Stimulated activated CD4-positive, alpha-beta T cell treated with anti-CD3 and anti-CD28 coated beads, Interleukin-12 subunit alpha, Interleukin-12 subunit beta, amount 100 ng/mL, for 24 hours (primary cell): ENCODE measurements at places on chromosomes 5 and 9.

GRCh38 chr9:130111786-130112537, 58.3 kb downstream of the GPR107 start:
- DNase-seq: no peak

DNA sequence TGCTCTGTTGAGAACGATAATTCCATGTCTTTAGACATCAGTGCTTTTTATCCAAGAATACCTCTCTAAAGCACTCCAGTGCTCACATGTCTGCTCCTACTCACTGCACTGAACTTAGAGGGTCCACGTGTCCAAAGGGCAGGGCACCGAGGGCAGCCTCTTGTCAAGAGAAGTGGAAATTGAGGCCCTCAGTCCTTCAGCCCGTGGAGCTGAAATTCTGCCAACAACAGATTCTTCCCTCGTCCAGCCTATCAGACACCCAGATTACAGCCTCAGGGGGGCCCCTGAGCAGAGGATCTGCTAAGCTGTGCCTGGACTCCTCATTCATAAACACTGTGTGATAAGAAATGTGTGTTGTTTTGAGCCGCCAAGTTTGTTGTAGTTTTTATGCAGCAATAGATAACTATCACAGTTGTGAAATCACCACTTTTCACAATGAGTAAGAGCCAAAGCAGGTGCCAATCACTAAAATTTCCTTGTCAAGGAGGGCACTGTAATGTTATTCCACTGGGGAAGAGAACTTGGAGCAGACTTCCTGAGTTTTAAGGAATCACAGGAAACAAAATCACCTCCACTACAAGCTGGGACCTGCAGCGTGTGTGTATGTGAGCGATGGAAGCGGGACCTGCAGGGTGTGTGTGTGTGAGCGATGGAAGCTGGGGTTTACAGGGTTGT, 58.8 kb upstream of the IGFBPL1 start:
- DNase-seq: no peak

DNA sequence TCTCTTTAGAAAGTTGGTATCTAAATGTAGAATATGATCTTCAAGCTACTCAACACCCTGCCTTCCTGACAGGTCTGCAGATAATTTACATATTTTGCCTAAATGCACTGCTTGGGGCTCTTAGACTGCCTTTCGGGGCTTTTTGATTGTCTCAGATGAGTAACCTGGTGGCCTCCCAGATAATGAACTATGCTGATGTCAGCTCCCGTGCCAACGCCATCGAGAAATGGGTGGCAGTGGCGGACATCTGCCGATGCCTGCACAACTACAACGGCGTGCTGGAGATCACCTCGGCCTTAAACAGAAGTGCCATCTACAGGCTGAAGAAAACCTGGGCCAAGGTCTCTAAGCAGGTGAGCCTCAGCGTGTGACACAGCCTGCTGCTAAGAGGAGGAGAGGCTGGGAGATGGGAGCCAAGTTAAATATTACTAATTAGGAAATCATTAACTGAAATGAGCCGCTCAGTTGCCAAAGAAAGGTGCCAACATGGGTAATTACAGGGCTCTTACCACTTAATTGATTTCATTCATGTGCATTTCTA, 20.8 kb upstream of the CKMT2 start:
- DNase-seq: no peak

DNA sequence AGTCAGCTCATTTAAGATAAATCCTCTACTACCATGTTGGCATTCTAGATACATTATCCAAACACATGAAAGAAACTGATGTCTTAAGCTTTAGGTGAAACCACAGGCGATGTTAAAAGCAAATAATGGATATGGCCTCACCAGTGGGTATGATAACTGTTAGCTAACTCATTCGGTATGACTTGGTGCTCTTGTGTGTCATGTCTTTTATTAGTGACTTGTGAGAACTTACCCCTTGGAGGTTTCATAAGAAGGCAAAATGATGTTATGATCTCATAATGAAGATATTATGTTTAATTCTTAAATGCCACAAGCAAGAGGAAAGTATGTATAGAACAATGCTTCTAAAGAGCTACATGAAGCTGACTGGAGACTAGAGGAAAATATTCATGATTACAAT, 1227.0 kb downstream of the EFNA5 start:
- no peak for DNase-seq

GRCh38 chr5:148145916-148146315, 22.4 kb upstream of the SPINK14 start:
- no peak for DNase-seq

DNA sequence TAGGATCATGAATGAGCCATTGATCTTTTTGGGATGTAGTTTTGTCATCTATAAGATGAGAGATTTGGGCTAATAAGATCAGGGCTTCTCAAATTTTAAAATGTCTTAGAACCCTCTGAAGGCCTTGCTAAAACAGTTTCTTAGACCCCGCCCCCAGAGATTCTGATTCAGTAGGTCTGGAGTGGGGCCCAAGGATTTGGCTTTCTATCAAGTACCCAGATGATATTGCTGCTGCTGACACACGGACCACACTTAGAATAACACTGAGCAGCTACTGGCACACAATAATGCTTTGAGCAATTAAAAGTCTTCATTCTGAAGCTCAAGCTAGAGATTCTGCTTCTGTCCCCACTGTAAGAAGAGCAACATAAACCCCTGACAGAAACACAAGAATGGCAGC, 216.7 kb downstream of the SMARCA2 start:
- no peak for DNase-seq

DNA sequence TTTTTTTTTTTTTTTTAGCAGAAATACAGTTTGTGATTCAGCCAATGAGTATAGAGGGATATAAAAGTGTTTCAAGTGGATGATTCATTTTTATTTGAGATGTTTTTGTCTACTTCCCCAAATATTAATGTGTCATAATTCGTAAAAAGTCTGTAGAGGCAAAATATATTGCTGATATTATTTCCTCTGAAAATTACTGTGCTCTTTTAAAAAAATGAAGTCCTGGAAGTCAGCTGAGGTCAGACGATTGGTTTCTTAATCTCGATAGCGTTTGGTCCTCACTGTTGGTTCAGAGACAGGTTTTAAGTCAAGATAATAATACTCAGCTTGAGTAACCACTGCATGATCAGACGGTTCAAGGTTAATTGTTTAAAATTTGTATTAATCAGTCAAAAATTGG, 19.5 kb downstream of the IL9 start:
- DNase-seq: no peak

DNA sequence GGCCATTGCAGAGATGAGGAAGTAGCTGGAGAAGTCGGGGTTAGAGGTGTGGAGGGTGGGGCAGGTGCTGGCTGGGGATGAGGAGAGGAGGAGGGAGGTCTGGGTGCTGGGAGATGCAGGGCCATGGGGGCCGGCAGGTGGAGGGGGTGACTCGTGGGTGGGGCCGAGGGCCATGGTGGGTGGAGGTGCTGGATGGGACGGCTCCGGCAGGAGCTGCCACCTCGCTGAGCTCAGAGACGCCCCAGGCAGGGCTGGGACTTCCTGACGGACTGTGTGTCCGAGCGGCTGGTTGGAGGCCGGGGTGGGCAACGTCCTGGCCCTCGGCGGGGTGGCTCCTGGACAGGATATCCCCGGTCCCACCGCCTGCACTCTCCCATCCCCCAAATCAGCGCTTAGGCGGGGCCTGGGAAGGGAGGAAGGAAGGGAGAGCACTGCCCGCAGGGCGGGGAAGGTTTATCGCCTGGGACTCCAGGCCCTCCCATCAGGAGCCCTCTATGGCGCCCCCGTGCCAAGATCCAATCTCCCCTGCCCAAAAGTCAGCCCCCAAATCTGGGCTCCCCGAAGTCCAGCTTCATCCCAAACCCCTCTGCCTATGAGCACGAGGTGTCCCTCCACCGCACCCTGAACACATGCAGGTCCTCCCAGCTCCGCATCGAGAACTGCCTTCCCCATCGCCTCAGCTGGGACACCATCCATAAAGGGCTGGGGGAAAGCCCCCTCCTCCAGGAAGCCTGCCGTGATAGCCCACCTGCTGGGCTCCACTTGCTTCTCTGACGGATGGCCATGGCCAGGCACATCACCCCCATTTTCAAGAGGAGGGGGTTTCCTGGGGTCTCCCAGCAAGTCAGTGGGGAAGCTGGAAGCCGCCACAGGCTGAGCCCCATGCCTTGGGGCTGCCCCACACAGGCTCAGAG, 58.3 kb upstream of the NOTCH1 start:
- no peak for DNase-seq

DNA sequence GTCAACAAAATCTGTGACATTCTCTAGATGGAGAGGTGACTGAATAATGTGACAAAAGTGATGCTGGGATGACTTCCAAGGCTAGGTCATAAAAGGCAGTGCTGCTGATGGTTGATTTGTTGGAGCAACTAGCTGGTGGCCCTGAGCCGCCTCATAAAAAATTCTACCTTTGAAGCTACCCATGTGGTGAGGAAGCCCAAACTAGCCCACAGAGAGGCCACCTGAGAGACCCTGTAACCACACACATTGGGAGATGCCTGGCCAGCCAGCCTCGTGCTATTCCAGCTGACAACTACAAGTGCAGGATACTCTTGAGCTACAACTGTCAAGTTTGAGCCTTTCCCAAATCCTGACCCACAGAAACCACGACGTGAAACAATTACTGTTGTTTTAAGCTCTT, 22.7 kb downstream of the CLTA start:
- no peak for DNase-seq

DNA sequence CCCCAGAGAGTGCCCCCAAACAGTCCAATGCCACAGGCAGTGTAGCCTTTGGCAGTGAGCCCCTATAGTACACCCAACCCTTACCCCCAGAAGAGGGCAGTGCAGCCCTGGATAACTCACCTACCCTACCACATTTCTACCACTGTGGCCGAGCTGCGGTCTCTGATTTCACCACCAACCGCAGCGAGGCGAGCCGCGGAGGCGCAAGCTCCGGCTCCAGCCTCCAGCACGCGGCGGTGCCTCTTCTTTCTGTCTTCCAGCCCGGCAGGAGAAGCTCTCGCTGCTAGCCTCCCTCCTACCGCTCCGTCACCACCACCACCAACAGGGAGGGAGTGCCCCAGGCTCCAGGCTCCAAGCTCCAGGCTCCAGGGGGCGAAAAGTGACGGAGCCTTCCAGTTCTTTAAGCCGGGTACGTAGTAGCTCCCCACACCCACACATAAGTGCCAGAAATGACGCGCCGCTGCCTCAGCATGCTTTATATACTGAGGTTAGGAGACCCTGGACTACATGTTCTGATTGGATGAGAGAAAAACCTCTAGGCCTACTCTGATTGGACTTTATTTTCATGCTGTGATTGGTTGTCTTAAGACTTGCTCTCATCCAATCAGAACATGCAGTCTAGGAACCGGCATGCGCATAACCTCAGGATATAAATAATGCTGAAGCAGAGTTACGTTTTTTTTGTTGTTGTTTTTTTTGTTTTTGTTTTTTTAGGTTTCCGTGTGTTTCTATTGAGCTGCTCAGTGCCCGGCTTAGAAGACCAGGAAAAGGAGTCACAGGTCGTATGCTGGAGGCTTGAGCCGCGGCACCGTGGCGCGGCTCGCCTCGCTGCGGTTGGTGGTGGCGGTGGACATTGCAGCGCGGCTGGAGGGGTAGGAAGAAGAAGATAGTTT, at the start of gene PCAT7:
PCAT7 (plus strand) TSS at position 645 of the 893 bp plus-strand sequence.
- DNase-seq: no peak

DNA sequence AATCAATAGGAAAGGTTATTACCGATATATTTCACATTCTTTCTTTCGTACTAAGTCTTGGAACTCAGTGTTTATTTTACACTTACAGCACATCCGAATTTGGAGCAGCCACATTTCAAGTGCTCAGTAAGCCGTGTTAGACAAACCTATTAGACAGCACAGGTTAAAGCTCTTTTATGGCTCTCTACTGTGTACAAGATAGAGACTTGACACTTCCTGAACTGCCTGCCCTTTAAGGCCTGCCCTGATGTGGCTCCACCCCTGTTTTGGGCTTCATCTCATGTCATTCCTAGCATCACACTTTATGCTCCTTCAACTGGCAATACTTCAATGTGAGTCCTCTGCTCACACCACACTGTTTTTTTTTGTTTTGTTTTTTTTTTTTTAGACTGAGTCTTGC, 23.5 kb upstream of the SUSD1 start:
- DNase-seq: no peak
